ENCODE measurements at places on chromosomes 12 and 14. TPM values are rescaled to one million over a fixed set of nuclear protein-coding genes. Genes with fewer than 3 reads are reported as not detected.

Gene CLEC4D
- 0.12 TPM for polyA plus RNA-seq

Gene TBX3
- 28.0 TPM for polyA plus RNA-seq

Gene BTG1
- polyA plus RNA-seq, result 60.8 TPM

Gene MYF5
- polyA plus RNA-seq, result 29.8 TPM

Data from muscle of back (tissue), 13 donors.